ENCODE measurements at places on chromosomes 3 and 15.

DNA sequence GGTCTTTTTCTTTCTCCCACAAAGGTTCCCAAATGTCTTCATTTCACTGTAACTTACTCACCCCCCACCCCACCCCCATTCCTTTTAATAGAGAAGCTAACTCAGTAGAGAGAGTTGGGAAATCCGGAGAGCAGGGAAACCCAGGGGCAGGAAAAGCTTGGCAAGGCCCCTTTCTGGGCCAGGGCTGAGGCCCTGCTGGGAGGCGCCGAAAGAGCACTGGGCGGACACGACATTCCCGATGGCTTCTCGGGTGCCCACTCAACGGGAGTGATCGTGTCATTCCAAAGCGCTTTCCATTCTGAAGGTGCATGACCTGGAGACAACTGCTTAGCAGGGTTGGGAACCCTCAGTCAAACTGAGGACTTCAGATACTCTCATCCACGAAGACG is 1.6 kb upstream of the DALRD3 start:
- no peak for DNase-seq

- DNase-seq, result no peak
Observed at GRCh38 chr3:173045770-173046382, 95.2 kb downstream of the SPATA16 start.

DNA sequence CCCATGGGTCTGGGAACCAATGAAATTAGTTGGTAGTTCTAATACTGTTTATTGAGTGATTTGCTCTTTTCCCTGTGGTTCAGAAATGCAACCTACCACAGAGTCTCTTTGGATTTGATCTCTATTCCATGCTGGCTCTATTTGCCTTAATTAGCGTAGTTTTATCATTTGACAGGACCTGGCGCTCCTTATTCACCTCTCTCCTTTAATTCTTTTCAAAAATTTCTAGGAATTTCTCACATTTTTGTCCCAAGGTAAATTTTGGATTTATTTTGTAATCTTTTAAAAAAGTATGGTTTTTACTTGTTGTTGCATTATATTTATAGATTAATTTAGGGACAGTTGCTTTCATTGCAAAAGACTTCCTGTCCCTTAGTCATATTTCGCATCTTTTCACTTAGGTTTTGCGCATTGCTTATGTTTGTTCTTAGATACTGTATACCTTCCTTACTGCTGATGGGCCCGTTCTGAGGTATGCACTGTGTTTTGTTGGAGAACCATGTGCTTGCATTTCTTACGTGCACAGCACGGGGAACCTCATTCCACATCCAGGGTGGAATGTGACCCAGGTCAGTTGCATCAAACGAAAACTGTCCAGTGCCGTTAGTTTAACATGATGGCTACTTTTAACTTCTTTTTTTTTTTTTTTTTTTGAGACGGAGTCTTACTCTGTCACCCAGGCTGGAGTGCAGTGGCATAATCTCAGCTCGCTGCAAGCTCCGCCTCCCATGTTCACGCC is 27.0 kb downstream of the SENP5 start:
- DNase-seq, result no peak

- DNase-seq, result no peak
Observed at GRCh38 chr3:50214824-50215223, 9.8 kb downstream of the SLC38A3 start.

- DNase-seq, result no peak
Observed at GRCh38 chr3:148938936-148939335, 52.4 kb upstream of the GYG1 start.

GRCh38 chr3:37770336-37770735 is 91.3 kb upstream of the CTDSPL start:
- no peak for DNase-seq

DNA sequence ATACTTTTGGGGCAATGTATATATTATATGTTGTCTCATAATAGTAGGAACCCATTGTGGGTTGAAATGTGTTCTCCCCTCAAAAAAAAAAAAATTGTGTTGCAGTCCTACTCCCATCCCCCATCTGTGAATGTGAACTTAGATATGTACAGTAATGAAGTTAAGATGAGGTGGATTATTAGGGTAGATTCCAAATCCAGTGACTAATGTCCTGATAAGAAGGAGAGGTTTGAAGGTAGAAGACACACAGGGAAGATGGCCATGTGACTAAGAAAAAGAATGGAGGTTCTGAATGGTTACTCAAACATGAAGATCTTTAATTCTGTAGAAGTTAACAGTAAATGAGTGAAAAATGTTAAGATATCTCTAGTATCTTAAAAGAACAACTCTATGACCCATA is 3.0 kb upstream of the ATOSA start:
- DNase-seq, result no peak

DNA sequence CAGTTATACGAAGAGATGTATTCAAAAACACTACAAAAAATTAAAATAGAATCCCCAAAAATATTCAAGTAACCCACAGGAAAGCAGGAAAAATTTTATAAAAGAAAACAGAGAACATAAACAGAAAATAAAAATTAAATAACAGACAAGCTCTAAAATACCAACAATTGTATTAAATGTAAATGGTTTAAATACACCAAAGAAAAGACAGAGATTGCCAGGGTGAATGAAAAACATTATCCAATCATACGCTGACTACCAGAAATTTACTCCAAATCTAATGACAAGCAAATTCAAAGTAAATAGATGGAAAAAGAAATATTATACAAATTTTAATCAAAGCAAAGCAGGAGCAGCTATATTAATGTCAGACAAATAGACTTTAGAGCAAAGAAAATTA is 103.6 kb downstream of the BOC start:
- no peak for DNase-seq
